Spleen (tissue), 13 donors: ENCODE measurements at places on chromosomes 1 and 21. TPM values are rescaled to one million over a fixed set of nuclear protein-coding genes. Genes with fewer than 3 reads are reported as not detected.

- no peak for DNase-seq
These were observed 26.7 kb upstream of the NBL1 start for GRCh38 chr1:19617376-19617775.

DNA sequence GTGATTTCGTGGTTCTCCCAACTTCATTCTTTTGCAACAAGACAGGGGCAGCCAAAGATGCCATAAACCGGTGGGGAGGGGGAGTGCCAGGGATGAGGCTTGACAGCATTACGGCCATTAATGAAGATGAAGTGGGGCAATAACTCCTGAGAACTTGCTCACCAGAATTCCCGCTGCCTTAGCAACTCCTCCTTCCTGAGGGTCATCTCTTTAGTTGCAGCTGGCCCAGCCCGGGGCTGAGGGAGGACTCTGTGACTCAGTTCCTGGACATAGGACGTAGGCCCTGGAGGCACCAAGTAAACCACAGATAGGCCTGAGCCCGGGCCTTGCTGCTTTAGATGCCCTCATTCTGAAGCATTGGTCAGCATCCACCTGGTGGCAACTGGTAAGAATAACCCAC is 330.2 kb downstream of the RRAGC start:
- no peak for DNase-seq

- no peak for DNase-seq
These were observed 14.5 kb upstream of the RUNX1 start for GRCh38 chr21:35063428-35064172.

DNA sequence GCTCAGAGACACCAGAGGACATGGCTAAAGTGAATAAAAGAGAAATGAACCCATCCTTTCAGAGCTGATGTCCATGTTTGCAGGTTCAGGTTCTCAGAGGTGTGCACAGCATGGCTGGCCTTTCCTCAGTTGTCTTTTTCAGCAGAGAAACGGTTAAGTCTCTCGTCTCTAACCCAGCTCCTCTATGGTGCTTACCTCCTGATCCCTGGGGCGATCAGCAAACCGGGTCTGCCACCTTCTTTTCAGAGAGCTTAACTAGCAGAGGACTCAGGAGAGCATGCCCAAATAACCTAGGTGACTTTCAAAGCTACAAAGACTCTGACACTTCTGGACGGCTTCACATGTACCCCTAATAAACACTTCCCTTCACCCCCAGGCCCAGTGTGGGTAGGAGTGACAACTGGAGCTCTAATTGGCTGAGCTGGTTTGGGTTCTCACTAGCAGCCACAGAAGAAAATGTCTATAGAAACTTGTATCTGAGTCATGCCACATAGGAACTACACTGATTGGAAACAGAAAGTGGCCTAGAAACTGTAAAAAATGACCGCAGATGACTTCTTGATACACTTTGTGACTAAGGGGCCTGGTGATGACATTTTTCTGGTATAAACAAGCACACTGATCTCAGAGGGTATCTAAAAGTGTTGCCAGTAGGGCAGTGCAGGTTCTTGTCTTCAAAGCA is at the start of gene AIM2:
Gene AIM2, minus strand, starts transcription at position 329 of the 682 bp plus-strand sequence. CDS start 3,267 bp downstream, outside the sequence.
- DNase-seq: peak; percentile 74

- DNase-seq: no peak
These were observed 16.1 kb downstream of the PHLDA3 start for GRCh38 chr1:201452866-201453265.

DNA sequence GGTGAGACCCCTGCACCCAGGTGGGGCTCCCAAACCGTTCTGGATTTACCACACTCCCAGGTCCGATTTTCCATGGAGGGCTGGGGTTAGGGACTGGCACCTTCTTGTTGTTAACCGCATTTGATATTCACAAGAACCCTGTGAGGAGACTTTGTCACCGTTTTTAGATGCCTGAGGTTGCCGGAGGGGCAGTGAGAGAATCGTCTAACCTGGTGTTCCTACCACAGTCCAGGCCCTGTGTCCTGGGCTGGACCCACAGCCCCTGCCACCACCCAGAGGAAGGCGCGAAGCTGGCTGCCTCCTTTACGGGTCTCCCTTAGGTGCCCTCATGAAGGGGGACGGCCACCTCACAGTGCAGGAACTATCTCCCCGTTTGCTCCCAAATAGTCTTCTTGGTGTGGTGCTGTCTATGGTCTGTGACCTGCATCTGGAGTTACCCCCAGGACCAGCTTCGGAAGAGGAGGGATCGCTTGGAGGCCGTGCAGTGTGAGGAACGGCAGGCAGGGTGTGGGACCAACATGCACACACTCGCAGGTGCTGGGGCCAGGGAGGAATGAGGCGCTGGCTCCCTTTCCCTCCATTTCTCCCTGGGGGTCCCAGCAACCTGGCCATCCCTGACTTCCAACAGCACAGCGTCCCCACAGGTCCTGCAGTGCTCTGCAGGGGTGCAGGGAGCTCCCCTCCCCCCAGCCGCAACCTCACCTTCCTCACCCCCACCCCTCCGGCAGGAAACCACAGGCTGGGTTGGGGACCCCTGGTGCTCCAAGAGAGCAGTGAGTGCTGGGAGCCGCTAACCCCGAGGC is 7.0 kb downstream of the SIM2 start:
- DNase-seq: no peak

DNA sequence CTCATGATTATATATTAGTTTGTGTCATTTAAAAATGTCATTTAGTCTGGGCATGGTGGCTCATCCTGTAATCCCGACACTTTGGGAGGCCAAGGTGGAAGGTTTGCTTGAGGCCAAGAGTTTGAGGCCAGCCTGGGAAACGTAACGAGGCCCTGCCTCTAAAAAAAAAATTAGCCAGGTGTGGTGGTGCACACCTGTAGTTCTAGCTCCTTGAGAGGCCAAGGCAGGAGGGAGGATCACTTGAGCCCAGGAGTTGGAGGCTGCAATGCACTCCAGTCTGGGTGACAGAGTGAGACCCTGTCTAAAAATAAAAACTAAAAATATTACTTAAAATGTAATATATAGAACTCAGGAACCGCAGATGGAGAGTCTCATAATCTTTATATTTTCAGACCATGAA is 34.6 kb downstream of the RUNX3 start:
- no peak for DNase-seq

DNA sequence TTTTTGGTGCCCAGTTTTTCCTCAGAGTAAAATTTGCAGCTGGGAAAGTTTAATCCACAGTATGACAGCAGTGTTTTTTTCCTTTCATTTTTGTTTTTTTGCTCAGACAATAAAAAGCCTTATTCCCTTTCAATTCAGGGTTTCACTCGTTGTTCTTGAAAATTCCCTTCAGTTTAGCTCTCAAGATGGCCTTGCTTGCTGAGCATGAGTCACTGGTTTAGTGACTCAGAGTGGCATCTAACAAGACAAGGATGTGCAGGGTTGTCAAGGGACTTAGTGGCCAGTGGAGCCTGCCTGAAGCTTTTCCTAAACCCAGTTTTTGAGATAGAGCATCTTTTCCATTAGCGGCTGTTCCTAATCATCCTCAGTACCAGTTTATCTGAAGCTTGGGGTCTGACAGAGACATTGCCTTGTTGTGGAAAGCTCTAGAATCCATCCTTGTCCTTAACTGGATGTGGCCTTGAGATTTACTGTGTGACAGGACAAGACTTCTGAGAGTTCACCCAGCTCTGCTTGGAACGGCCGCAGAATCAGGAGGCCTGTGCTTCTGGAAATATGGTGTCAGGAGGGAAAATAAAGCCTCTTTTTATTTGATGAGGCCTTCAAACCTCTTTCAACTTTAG is 48.4 kb upstream of the DNAJC6 start:
- no peak for DNase-seq

Gene SH3BGR
- 2.7 TPM for polyA plus RNA-seq

Gene OTUD7B
- polyA plus RNA-seq: 0.78 TPM

DNA sequence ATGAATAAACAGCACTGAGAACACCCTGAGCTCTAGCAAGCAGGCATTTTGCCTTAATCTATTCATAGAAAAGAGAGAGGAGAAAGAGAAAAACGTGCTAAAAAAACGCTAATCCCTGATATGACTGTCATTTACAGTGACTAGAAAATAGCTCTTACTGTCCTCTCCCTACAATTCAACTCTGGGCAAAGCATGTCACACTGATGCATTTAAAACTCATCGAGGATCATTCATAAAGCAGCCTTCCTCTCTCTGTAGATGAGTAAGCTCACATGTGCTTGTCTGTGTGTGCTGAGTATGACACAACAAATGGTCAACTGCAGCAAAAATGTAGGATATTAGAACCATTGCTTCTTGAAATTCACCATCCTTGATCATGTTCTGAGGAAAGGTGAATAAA is 109.0 kb downstream of the SGIP1 start:
- no peak for DNase-seq

GRCh38 chr1:92989936-92990583 is 28.8 kb upstream of the DIPK1A start:
- no peak for DNase-seq

Gene PSMA5
- polyA plus RNA-seq: 35.8 TPM

GRCh38 chr1:247056071-247056470 is 22.5 kb downstream of the ZNF670 start:
- no peak for DNase-seq

Gene GIPC2
- 11.8 TPM for polyA plus RNA-seq

Gene RNU1-3
- not detected for polyA plus RNA-seq

Gene MDM4
- 16.8 TPM for polyA plus RNA-seq

- no peak for DNase-seq
These were observed 29.0 kb upstream of the ABCG1 start for GRCh38 chr21:42189860-42190485.

Gene CSF3R
- polyA plus RNA-seq: 52.7 TPM

GRCh38 chr1:21631944-21632887 is 36.9 kb downstream of the RAP1GAP start:
- DNase-seq: no peak

Gene LPAR3
- polyA plus RNA-seq: 0.03 TPM

- DNase-seq: no peak
These were observed 7.5 kb downstream of the PTPRU start for GRCh38 chr1:29243871-29244200.

DNA sequence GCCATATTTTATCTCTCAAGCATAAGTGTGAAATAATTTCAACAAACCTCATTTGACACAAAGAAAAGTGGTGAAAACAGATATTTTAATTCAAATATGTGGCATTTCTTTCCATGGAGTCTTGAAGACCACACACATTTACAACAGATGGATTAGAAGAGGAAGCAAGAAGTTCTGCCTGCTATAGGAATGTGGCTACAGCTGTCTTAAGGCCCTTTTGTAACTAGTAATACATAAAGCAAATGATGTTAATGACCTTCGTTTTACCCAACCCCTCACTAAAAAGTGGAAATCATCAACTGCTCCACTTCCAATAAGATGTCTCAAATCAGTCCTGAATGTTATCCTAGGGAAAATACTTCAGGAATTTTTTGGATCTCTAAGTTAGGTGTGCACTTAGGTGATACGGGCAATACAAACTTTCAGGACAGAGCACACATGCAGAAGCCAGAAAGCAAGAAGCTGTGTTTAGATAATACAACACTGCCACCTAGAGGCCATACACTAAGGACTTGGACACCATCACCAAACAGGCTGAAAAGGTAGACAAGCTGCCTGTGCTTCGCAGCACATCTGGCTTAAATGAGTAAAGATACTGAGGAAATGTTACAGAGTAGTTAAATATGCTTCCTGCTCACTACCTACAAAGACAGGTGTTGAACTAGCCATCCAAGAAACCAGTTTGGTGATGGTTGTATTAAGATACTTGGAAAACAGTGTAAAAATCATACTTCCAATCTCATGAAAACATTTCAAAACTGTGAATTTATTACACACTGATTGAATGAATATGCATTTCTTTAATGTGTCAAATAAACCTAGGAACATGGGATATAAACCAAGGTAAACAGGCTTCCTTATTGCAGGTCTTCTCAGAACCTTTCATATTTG is 24.4 kb downstream of the RRAGC start:
- DNase-seq: no peak

- DNase-seq: peak; percentile 69
These were observed 458 bp downstream of the CRABP2 start for GRCh38 chr1:156704930-156705320.

GRCh38 chr21:33268737-33269441 is 2.7 kb downstream of the IL10RB start:
- no peak for DNase-seq

Gene EDARADD
- polyA plus RNA-seq: 0.22 TPM

DNA sequence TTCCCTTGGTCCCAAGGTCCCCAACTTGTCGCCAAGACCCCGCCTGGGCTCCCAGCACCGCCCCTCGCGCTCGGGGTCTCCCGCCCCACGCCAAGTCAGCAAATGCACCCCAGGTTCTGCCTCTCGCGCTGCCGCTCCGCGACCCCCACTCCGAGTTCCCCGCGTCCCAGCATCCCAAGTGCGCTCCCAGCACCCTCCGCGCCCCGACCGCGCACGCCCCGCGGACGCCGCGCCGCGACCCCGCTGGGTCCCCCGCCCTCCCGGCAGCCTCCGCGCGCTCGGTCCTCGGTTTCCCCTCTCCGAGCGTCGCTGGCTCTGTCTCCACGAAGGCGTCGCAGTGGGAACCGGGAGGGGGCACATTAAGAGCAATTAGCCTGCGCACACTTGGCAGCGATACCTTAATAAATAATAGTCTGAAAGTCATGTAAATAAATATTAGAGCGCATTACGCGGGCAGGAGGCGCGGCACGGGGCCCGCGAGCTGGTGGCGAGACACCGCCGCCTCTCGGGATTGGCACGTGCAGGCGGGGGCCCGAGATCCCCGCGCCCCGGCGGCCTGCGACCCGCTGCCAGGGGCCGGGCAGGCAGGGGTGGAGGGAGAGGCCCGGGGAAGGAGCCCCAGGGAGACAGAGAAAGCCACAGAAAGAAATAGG is 75.9 kb downstream of the VWA5B1 start:
- DNase-seq: peak; percentile 43

Gene AKT3
- 7.4 TPM for polyA plus RNA-seq

Gene MROH7
- polyA plus RNA-seq: 1.2 TPM

Gene BTG2
- polyA plus RNA-seq: 93.1 TPM

Gene USP16
- 17.2 TPM for polyA plus RNA-seq

Gene CLDN14
- 0.13 TPM for polyA plus RNA-seq

Gene DNM3
- polyA plus RNA-seq: 0.61 TPM

- DNase-seq: no peak
These were observed 59.1 kb upstream of the SIM2 start for GRCh38 chr21:36639769-36640168.

Gene SDHB
- polyA plus RNA-seq: 75.4 TPM

GRCh38 chr21:35921471-35921870 is 138.9 kb downstream of the SETD4 start:
- no peak for DNase-seq

DNA sequence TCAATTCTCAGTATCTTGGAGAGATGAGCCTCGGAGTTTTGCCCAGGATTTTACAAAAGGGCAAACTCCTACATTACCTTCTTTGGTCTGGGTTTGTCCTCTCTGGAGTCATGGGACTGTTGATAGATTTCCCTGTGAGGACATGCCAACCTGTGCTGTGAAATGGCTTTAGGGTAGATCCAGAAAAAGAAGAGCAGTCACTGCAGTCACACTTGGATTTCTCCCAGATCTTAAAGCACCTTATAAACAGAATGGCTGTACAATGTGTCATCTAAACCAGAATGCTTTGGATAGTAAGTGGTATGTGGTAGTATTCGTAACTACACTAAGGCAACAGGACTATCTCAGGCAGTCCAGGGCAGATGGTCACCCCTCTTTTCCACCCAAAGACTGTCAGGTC is 1.9 kb upstream of the CSRP1 start:
- DNase-seq: no peak

- no peak for DNase-seq
These were observed 237.6 kb downstream of the SDCCAG8 start for GRCh38 chr1:243493156-243494129.

Gene ALX3
- 0.12 TPM for polyA plus RNA-seq
